Tibial nerve (tissue), 4 donors: ENCODE measurements at places on chromosomes 7 and 10. TPM values are rescaled to one million over a fixed set of nuclear protein-coding genes. Genes with fewer than 3 reads are reported as not detected.

Gene TMEM184A
- total RNA-seq: not detected

Gene LIPK
- total RNA-seq: not detected

Gene ARF5
- 142 TPM for total RNA-seq

Gene DOCK4
- 39.3 TPM for total RNA-seq

Gene ETV1
- total RNA-seq: 10.2 TPM

Gene OGDHL
- total RNA-seq: not detected

Gene AGR3
- total RNA-seq: not detected

Gene CD36
- total RNA-seq: 196 TPM

Gene COL1A2
- 235 TPM for total RNA-seq

Gene FGL2
- 30.0 TPM for total RNA-seq

Gene NUP42
- 37.7 TPM for total RNA-seq

Gene PNLIPRP2
- 0.42 TPM for total RNA-seq

Gene CYP26C1
- not detected for total RNA-seq

Gene ZRANB1
- total RNA-seq: 24.3 TPM

Gene BET1
- 17.4 TPM for total RNA-seq

- DNase-seq: no peak
These were observed 69.8 kb downstream of the MAP3K8 start for GRCh38 chr10:30503700-30504266.

- no peak for DNase-seq
These were observed 69.0 kb downstream of the CREB3L2 start for GRCh38 chr7:137932881-137933269.

- no peak for DNase-seq
These were observed 30.3 kb upstream of the IL6 start for GRCh38 chr7:22696541-22697228.

DNA sequence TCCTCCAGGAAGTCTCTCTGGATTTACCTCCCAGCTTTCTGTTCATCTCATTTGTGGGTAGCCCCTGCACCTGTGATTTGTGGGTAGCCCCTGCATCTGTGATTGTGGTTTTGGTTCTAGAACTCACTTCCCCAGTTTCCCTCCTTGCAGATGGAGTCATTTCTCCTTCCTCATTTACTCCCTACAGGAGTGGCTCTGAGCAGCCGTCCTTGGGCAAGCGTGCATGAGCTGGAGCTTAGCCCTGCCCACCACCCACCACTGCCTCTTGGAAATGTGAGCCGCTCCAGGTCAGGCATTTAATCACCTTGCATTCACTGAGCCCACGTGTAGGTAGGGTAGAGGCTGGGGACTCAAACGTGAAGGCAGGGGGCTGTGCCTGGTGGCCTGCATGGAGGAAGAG, 8.2 kb downstream of the COL26A1 start:
- no peak for DNase-seq

GRCh38 chr10:113178771-113179170, 228.7 kb downstream of the TCF7L2 start:
- DNase-seq: no peak

DNA sequence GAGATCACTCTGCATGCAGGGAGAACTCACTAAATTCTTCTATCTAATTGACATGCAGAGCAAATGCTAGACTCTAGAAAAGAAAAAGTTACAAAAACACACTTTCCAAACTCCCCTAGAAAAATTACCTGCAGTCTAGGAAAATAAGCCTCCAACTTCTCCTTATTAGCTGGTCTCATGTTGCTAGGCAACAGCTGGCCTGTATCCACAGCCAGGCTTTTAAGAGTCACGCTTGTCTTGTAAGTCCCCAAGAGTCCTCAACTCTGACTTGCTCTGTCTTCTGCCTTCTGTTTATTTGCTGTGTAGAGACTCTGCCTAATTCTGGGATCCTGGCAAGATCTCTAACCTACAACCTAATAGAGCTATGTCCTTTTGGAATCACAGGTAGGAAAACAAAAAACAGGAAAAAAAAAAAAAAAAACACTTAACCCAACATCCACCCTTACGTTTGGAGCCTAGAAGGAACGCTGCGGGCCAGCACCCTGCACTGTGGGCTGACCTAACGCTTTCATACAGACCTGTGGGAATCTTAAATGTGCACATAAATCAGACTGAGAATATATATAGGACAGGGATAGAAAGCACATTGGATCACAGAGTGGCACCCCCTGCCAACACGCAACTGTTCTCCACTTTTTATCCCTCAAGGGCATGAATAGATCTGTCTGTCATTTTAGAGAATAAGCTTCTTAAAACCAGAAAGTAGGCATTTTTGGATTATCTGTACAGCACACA, 117.0 kb upstream of the PTPRZ1 start:
- no peak for DNase-seq

DNA sequence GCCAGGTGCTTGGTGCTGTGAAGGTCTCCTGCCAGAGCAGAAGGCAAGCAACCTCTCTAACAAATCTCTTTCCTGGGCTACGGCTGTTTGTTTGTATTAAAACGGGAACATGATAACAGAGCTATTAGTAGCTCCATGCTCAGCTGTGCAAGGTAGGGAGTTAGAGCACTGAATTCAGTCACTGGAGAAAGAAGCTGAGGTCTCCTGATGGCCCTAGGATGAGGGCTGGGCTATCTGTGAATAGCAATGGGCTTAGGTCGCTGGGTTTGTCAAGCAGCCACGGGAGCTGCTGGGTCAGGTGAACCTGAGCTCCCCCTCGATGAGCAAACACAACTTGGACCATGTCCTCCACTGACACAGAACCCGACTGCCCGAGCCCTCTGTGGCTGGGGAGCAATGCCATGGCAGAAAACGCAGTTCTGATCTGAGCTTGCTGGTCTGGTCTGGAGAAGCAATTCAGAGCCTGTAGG, 24.4 kb downstream of the TACC2 start:
- no peak for DNase-seq

DNA sequence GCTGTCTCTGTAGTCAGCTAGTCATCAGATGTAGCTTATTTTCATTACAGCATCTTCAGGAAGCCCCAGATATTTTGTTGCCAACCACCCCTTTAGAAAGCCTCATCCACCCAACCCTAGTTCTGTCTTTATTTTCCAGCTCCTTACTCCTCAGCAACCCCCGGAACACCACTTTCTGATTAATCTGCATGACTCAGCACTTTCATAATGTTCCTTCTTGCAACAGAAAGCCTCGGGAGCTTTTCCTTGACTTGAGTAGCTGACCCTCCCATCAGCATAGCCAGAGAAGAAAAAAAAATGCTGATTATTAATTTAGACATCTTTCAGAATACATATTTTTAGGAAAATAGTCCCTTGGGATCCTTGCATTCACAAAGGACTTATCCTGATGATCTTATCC, 244.0 kb upstream of the CXCL12 start:
- no peak for DNase-seq

DNA sequence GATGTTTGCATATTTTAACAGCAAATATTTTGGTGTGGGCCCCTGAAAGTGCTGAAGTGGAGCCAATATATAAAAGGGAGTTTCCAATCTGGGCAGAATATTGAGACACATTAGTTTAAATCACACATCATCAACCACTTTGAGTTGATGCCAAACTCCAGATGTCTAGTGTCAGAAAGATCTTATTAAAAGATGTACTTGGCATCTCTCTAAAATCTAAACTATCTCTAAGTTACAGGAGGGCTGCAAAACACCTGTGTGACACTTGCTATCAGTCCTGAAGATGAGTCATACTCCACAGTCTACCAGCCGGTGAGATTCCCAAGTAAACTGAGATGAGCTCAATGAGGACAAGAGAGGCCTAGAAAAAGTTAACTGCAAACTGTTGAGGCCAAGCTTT, 11.4 kb downstream of the JAZF1 start:
- DNase-seq: no peak

DNA sequence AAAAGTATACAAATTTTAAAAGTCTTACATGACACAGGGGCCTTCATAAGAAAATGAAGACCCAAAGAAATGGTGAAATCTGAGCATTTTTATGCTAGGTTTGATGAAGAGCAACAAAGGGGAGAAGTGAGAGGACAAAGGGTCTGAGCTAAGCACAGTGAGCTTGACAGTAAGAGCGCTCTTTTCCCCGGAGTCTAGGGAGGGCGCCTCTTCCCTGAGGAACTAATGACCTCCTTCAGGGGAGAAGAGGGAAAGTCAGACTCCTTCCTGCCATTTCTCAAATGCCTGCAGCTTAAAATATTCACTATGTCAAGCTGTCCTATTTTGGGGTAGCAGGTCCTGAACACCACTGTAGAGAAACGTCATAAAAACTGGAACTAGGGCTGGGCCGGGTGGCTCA, 18.1 kb upstream of the PAXIP1 start:
- DNase-seq: no peak

DNA sequence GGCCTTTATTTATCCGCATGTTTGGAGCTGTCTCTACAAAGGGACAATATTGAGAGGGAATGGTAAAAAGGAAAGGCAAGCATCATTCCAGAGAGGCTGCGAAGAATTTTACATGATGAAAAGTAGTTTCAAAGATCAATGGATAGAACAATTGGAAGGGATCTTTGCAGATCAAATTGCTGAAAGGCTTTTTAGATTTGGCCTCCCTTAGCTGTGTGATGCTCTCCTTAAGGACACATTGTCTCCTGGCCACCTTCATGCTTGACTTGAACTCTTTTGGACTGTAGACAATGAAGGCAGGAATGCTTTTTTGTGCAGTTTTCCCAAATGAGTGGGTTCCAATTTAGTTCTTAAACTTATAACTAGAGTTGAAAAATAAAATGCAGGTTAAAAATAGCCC, 344.7 kb downstream of the ARL4A start:
- DNase-seq: no peak

- no peak for DNase-seq
These were observed 16.7 kb downstream of the POLL start for GRCh38 chr10:101571271-101571925.

- no peak for DNase-seq
These were observed 451.9 kb upstream of the MKI67 start for GRCh38 chr10:128577958-128578750.

GRCh38 chr7:32037650-32038198, 32.5 kb downstream of the PDE1C start:
- DNase-seq: no peak

GRCh38 chr10:52571018-52571417, 201.6 kb downstream of the MBL2 start:
- DNase-seq: no peak

GRCh38 chr10:88168171-88169036, 305.0 kb downstream of the PTEN start:
- no peak for DNase-seq

- DNase-seq: peak; percentile 37
These were observed 36.1 kb upstream of the CCNY start for GRCh38 chr10:35300063-35300699.

DNA sequence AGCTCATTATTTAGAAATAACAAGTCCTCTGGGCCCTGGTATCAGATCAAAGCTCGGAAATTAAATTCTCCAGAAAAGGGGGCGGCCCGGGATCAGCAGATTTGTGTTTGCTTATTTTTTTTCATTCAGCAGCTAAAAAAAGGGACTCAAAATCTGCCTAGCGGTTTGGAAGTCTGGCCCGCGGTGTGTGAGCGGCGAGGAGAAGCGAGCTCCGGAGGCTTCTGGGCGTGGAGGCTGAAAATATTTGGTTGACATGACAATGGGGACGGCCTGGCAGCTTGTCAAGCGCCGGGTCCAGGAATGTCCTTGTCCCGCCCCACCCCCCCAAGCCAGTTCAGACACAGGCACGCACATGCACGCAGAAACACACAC, 43.4 kb downstream of the FOXL3 start:
- no peak for DNase-seq
